ENCODE measurements at places on chromosomes 11 and 22.
A peak's percentile ranks its signal among the peaks of the same experiment; 100 is the strongest.

DNA sequence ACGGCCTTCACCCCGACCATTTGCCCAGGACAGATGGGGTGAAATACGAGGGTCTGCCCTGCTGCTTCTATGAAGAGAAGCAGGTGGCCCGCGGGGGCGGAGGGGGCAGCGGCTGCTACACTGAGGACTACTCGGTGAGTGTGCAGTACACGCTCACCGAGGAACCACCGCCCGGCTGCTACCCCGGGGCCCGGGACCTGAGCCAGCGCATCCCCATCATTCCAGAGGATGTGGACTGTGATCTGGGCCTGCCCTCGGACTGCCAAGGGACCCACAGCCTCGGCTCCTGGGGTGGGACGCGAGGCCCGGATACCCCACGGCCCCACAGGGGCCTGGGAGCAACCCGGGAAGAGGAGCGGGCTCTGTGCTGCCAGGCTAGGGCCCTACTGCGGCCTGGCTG is 11.2 kb downstream of the C22orf31 start:
- no peak for DNase-seq

- DNase-seq = no peak
These were observed 51.0 kb upstream of the SC5D start for GRCh38 chr11:121241343-121242211.

GRCh38 chr11:114302663-114303062 is 6.5 kb downstream of the NNMT start:
- DNase-seq = no peak

DNA sequence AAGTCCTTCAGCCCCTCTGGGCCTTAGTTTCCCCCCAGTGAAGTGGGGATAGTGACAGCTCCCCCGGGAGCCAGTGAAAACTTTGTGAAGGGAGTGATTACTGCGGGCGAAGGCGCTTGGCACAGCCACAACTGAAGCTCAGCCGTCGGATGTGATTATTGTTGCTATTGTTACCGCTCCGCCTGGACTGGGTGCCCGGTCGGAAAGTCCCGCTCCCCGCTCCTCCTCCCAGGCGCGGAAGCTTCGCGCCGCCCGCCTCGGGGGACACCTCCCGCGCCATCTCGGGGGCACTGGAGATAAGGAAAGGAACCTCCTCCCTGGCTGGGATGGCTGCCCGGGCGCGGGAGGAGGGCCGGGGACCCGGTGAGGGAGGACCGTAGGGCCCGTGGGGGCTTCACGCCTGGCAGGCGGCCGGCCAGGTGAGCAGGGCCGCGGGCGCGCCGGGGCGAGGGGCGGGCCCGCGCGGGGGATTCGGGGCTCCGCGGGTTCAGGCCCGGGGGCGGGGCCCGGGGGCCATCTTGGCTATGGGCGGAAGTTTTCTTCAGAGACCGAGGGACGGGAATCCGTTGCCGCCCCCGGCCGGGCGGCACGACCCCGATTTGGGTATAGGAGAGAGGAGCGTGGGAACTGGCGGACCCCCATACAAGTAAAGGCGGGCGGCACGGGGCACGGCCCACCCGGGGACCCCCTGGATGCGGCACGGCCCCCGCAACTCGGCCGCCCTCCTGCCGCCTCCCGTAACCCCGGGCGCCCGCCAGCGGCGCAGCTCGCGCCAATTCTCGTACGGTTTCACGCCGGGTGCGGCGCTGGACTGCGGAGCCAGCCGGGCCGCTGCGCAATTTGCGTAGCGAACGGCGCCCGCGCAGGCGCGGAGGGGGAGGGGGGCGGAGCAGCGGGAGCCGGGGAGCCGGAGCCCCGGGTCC is at the start of gene GPR137:
Gene GPR137 (plus strand): TSS at position 887 of the 923 bp plus-strand sequence. CDS start 677 bp downstream, outside the sequence.
- DNase-seq = peak; percentile 85

DNA sequence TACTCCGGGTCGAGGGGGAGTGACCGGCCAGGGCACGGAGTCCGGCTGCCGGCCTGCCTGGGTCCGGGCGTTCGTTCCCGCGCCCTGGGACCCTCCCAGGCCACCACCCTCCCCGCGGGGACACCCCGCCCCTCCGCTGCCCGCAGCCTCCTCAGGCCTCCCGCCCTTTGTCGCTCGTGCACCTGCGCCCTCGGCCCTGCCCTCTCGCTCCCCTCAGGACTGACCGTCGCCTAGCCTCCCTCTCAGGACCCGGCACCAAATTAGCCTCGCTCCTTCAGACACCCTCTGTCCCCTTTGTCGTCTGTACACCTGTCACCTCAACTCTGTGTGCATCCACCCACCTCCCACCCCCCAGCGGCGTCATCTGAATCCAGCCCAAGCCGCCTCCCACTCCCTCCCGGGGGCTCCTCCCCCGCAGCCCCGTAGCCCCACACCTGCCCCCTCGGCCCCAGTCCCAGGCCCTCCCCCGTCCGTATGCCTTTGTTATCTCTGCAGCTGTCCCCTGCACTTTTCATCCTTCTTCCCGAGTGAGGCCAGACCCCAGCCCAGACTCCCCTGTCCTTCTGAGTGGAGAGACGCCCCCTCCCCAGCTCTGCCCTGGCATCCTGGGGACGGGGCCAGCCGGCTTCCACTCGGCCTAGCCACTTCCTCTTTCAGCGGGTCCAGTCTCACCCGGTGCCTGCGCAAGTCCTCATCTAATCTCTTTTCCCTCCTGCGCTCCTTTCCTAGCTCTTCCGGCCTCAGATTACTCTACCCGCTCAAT is 643 bp downstream of the TIGD3 start:
- DNase-seq = peak; percentile 41

DNA sequence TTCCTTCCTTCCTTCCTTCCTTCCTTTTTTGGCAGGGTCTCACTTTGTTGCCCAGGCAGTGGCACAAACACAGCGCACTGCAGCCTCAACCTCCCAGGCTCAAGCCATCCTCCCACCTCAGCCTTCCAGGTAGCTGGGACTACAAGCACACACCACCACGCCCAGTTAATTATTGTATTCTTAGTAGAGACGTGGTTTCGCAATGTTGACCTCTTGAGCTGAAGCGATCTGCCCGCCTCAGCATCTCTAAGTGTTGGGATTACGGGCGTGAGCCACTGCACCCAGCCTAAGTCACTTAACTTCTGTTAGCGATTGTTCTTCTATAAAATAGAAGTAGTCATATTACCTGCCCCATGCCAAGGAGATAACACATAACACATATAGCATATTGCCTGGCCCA is 2.8 kb upstream of the SYTL2 start:
- no peak for DNase-seq

GRCh38 chr11:11620173-11620920 is 1.5 kb downstream of the GALNT18 start:
- DNase-seq = peak; percentile 6

DNA sequence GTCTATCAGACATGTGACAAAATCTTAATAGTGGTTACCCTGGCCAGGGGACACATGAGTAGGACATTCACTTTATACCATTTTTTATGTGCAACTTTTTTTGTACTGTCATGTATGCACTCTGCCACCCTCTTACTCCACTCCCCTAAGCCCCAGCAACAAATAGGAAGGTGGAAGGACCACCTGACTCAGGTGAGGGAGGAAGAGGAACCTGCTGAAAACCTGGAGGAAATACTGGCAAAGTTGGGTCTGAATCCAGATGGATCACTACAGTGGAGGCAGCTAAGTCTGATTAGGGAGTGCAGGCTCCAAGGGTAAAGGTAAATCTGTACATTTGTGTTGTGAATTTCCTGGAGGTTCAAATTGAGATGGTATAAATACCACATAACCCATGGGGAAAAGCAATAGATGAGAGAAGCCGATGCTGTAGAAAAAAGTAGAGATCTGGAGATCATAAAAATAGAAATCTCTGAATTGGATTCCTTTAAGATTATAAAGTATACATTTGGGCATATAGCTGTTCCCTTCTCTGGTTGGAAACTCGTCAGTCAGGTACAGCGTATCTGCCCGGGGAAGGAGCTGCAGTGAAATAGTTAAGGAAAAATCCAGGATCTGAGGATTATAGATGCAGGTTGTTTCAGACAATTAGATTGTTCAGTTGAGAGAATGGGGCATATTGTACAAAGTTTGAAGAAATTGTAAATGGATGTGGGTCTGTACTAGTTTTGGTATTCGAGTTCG is 52.2 kb upstream of the OR9Q1 start:
- DNase-seq = no peak

DNA sequence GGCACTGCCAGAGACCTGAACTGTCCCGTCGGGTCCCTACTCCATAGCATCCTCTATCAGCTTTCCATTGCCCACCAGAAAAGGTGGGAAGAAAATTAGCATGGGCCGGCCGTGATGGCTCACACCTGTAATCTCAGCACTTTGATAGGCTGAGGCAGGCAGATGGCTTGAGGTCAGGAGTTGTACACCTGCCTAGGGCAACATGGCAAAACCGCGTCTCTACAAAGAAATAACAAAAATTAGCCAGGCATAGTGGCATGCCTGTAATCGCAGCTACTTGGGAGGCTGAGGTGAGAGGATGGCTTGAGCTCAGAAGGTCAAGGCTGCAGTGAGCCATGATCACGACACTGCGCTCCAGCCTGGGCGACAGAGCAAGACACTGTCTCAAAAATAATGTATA is 3.5 kb downstream of the SLC25A18 start:
- no peak for DNase-seq

DNA sequence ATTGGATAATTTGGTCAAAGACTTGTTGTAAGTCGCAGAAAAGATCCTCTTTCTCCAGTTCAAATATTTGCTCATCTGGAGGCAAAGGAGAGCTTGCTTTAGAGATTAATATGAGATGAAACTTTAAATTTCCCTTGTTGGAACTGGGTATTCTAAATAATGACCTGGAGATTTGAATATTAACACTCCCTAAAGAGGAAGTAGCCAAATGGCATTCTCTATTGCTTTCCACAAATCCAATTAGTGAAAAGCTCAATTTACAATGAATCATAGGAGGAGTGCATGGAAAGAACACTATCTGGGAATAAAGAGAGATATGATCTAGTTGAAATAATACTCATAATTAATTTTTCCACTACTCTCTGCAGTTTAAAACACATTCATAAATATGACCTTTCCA is 641.6 kb upstream of the TENM4 start:
- DNase-seq = no peak

- DNase-seq = no peak
These were observed 99.2 kb downstream of the VPREB1 start for GRCh38 chr22:22343581-22344296.

DNA sequence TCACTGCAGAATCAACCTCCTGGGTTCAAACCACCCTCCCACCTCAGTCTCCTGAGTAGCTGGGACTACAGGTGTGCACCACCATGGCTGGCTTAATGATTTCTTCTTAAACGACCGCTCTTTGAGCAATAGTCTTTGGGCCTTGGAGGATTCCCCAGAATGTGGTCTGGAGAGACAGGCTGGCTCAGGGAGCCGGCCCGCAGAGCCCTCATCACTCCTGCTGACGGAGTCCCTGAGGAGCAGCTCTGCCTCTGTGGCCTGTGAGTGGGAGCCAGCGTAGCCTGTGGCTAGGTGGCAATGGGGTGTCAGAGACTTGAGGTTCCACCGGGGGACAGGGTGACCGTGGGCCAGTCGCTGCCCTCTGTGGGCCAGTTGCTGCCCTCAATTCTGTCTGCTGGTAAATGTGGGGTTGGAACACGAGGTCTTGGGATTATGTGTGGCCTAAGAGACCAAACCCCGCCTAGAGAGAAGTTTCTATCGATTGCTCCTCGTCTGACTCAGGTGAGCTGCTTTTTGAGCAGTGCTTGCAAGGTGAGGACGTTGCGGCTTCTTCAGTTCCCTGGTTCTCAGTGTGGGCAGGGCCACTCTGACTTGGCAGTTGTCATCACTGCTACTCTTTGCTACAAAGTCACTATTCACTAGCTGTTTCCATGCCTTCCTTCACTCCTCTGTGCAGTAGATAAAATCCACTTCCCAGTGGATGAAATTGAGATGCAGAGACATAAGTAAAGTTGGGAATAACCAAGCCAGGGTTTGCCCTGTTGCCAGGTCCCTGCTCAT is 124.8 kb upstream of the NECTIN1 start:
- no peak for DNase-seq

GRCh38 chr11:26219183-26220117 is 112.5 kb upstream of the ANO3 start:
- DNase-seq = no peak

- no peak for DNase-seq
These were observed 38.8 kb downstream of the GNB1L start for GRCh38 chr22:19815823-19816290.

DNA sequence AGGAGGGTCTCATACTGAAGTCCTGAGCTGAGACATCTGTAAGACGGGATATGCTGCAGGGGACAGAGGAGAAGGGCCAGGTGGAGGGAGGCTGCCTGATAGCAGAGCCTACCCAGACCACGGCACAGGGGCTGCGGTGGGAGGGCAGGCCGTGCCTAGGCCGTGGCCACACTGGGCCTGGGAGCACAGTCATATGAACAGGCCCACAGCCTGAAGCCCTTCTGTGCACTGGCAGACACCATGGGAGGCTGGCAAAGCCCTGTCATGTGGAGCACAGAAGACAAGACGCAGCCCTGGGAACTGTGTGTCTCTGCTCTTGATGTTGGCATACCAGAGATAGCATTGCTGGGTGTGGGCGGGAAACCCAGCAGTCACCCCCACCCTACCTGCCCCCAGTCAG is 3.3 kb downstream of the SPATA19 start:
- DNase-seq = no peak

- DNase-seq = no peak
These were observed 1.4 kb downstream of the DTX4 start for GRCh38 chr11:59173080-59173963.

GRCh38 chr11:80816454-80816847 is 1375.6 kb upstream of the TENM4 start:
- DNase-seq = no peak

GRCh38 chr11:110301577-110301976 is 5.2 kb upstream of the RDX start:
- DNase-seq = no peak

GRCh38 chr11:47259232-47259977 is 1.6 kb downstream of the NR1H3 start:
- DNase-seq = peak; percentile 26

GRCh38 chr11:44608991-44609782 is 43.7 kb downstream of the CD82 start:
- DNase-seq = no peak

- no peak for DNase-seq
These were observed 78.9 kb downstream of the KCNC1 start for GRCh38 chr11:17813391-17814059.

DNA sequence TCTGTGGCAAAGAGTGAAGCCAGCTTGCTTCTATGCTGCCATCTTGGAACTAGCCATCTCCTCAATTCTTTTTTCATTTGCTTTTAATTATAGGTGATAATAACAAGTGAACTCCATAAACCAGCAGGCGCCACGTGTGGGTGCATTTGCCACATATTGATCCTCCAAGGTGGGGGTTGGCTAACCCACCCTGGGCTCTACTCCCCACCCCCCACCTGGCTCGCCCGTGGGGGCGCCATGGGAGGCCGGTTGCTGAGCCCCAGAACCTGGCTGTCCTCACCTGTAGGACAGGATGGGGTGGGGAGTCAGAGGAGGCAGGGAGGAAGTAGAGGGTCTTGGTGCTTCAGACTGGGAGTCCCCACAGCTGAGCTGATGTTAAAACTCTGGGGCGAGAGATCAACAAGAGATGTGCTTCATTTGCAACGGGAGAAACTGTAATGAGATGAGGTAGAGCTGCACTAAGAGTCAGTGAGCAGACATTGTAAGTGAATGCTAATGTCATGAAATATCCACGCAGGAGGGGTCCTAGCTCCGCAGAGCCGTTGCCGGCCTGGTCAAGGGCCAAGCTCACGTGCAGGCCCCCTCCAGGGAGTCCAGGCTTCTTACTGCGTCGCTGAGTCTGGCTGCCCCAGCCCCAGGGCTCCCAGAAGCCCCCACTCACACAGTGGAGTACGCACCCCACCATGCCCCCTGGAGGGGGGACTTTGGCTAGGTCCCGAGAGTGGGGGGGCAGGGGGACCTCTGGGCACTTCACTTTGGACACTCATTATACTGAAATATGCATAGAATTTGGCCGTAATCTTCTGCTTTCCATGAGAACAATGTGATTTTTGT is 59.4 kb downstream of the BRD1 start:
- no peak for DNase-seq

Data from stimulated activated CD4-positive, alpha-beta T cell treated with anti-CD3 and anti-CD28 coated beads, Interleukin-12 subunit alpha, Interleukin-12 subunit beta, amount 100 ng/mL, for 24 hours (primary cell).